ENCODE measurements at places on chromosomes 4 and X. TPM values are rescaled to one million over a fixed set of nuclear protein-coding genes. Genes with fewer than 3 reads are reported as not detected.

- no peak for DNase-seq
These were observed 623.5 kb upstream of the NR3C2 start for GRCh38 chr4:149065753-149066152.

DNA sequence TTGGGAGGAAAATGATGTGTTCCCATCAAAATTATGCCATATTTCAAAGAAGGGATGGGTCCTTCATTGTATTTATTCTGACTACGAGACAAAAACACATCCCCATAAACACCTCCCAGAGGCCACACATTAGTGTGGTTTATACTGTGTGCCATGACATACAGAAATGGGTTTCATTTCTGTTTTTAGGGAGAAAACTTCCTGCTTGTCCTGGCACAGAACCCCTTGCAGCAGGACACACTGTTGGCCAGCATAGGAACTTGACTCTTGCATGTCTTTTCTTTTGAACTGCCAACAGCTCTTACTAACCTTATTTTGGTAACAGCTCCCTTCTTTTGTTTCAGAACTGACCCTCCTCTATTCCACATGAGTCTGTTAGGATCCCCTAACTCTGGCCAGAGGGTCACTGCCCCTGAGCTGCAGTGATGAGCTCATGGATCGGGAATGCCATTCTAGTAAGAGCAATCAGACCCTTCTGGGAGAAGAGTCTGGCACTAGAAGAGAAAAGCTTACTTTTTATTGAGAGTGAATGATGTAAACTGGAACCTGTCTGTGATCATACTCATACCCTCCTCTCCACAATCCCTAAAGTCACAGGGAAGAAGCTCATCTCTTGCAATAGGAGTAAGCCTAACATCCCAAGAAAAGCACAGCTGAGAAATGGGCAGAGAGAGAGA is 86.4 kb downstream of the SMIM20 start:
- DNase-seq = no peak

DNA sequence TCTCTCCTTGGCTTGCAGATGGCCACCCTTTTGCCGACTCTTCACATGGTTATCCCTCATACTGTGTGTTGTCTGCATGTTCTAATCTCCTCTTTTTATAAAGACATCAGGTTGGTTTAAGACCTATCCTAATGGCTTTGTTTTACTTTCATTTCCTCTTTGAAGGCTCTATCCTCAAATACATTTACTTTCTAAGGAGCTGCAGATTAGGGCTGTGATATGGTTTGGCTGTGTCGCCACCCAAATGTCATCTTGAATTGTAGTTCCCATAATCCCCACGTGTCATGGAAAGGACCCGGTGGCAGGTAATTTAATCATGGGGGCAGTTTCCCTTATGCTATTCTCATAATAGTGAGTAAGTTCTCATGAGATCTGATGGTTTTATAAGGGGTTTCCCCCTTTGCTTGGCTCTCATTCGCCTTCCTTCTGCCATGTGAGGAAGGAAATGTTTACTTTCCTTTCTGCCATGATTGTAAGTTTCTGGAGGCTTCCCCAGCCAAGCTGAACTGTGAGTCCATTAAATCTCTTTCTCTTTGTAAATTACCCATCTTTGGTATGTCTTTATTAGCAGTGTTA is 204.5 kb downstream of the RELL1 start:
- no peak for DNase-seq

DNA sequence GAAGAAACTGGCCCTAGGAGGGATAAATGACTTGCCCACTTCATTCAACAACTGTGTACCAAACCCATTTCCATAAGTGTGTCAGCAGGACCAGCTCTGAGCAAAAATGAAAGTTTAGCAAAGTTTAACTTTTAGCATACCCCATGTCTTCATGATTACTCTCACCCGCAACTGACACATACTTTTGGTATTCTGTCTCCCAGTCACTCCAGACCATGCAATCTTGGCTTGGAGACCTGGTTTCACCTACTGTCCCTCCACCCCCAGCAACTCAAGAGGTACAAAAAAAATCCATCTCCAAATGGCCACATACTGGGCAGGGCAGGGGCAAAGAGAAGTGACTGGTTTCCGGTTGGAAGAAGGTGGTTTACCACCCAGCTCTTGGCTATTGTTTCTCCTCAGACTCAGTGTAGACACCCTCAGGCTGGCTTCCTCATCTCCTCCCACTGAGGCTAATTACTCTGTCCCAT is 79.8 kb downstream of the RLIM start:
- DNase-seq = no peak

DNA sequence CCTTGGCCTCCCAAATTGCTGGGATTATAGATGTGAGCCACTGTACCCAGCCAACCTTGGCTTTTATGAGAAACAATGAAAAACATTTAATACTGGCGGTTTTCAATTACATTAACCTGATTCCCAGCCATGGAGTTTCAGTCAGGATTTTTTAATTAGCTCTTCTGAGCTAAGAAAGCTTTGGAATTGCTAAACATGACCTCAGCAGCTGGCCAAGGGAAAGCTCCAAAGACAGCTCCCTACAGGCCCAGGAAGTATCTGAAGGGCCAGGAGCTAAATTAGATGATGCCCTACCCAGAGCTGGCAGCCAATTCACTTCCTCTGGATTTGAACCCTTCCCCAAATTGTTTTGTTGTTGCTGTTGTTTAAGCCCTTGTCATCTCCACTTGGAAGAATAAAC is 26.5 kb upstream of the FUNDC1 start:
- no peak for DNase-seq

GRCh38 chrX:41250867-41251266 is 83.1 kb upstream of the DDX3X start:
- DNase-seq = no peak

DNA sequence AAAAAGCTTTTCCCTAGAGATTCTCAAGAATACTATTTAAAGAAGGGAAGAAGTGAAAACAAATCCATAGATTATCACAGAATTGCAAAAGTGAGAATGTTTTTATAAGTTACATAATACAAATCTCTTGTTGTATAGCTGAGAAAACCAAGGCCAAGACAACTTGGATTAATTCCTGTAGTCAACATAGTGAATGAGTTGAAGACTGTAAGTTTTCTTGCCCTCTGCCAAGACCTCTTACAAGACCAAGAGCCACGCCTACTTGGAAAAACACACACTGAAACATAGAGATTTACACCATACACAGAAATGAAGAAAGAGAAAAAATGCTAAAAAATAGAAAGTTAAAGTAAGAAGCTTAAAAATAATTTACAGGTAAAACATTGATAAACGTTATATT is 2024.0 kb downstream of the PCDH7 start:
- DNase-seq = no peak

DNA sequence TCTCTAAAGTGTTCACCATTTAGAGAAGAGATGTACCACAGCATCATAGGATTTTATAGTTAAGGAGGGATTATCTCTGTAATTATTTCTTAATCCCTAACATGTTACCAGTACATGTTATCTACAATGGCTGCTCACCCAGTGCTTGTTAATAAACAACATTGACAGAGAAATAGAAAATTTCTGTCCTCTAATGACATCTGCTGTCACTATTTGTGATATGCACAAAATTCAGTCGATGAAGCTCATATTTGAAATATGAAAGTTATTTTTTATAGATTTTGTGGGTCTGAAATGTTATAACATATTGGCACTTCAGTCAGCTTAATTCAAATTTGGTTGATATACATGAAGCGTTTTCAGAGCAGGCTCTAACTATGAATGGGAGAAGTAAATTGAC is 48.8 kb upstream of the GRXCR1 start:
- no peak for DNase-seq

The SHROOM2 gene
- 8.6 TPM for total RNA-seq

The PRSS12 gene
- 1.5 TPM for total RNA-seq

The AADAT gene
- total RNA-seq = 2.7 TPM

The OCIAD2 gene
- 255 TPM for total RNA-seq
